ENCODE measurements at places on chromosomes 5 and 9.

GRCh38 chr5:125584140-125584520 lies 837.7 kb upstream of the ZNF608 start:
- ATAC-seq: no peak

- no peak for ATAC-seq
Observed at GRCh38 chr5:68884883-68885282, 208.9 kb upstream of the SLC30A5 start.

- no peak for ATAC-seq
Observed at GRCh38 chr9:76321195-76321828, 72.9 kb downstream of the RFK start.

- no peak for ATAC-seq
Observed at GRCh38 chr9:13020146-13021040, 245.6 kb downstream of the LURAP1L start.

DNA sequence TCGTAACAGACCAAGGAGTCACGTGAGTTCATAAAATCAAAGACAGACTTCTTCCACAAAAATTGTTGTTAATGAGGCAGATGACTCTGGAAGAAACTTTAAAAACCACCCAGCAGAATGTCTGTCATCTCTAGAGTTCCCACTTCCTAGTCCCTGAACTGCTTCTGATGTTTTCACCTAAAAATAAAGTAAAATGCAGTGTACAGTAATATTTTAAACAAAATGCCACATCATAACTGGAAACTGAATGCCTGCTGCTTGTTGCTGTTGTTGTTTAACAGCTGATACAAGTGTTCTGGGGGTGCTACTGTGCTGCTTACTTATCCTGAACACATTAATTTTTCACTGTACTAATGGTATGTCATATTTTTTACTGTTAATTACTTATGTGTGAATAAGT lies 577.2 kb downstream of the MTRR start:
- no peak for ATAC-seq
